Activated CD4-positive, alpha-beta T cell treated with anti-CD3 and anti-CD28 coated beads, Interleukin-2, amount 50 U/mL, for 16 hours (primary cell): ENCODE measurements at places on chromosomes 2 and 18.

GRCh38 chr2:157261199-157261782 lies 3.8 kb downstream of the GALNT5 start:
- DNase-seq = peak; percentile 72

- no peak for DNase-seq
Measured at GRCh38 chr18:58335821-58336220, 291.8 kb downstream of the NEDD4L start.

- no peak for DNase-seq
Measured at GRCh38 chr18:37574113-37574512, 8.5 kb upstream of the CELF4 start.

GRCh38 chr2:178828486-178828881 lies 21.3 kb upstream of the TTN start:
- DNase-seq = no peak

GRCh38 chr2:45908316-45909170 lies 257.1 kb downstream of the PRKCE start:
- DNase-seq = no peak

- no peak for DNase-seq
Measured at GRCh38 chr2:168934826-168935225, 33.7 kb downstream of the G6PC2 start.

DNA sequence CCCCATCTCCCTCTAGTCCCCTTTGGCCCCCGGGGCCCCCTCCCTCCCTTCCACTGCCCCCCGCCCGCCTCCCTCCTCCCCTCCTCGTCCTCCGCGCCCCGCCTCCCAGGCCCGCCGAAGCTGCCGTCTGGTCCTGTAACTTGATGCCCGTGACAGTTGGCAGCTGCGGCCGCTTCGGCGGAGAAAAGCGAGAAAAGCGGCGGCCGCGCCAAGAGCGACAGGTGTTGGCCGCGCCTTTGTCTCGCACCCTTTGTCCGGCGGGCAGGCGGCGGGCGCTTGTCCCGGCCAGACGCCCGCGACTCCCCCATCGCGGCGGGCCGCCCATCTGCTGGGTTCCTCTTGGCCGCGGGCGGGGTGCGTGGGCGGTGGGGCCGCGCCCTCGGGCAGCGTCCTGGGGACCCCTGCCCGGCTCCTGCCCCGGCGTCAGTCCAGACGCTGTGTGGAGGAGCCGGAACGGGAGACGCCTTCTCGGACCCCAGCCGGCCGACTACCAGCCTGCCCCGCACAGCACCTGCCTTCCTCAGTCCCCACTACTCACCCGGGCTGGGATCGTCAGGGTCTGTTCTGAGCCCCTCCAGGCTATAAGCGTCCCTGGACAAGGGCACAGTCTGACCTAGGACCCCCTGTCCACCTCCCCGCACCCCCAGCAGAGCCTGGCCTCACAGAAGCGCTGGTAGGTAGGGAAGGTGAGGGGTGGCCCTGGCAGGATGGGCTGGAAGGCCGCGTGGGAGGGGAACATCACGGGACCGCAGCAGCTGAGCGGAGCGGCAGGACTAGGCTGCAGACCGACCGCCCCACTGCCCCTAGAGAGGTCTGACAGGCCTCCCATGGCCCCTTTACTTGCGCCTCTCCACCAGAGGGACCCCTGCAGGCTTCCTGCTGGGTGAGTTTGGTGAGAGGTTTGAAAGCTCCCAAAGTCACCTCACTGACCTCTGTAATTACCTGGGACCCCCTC lies 1.2 kb upstream of the HES6 start:
- DNase-seq = no peak

- no peak for DNase-seq
Measured at GRCh38 chr2:207082619-207083018, 83.1 kb downstream of the KLF7 start.

GRCh38 chr2:120768112-120769048 lies 32.7 kb downstream of the GLI2 start:
- no peak for DNase-seq

DNA sequence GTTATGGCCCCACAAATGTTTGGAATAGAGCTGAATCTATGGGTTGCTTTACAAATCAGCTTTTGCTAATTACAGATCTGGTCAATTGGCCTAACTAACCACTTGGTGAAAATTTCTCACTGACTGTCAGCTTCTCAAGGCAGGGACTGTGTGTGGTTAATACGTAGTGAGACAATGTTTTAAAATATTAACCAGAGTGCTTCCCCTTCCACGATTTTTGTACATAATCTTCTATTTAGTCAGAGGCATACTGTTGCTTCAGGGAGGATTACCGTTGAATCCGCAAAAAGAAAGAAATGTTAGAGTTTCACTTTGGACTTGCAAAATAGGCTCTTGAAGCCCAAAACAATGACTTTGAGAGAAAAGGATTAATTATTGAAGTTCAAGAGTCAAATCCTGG lies 14.9 kb upstream of the KCNS3 start:
- no peak for DNase-seq

DNA sequence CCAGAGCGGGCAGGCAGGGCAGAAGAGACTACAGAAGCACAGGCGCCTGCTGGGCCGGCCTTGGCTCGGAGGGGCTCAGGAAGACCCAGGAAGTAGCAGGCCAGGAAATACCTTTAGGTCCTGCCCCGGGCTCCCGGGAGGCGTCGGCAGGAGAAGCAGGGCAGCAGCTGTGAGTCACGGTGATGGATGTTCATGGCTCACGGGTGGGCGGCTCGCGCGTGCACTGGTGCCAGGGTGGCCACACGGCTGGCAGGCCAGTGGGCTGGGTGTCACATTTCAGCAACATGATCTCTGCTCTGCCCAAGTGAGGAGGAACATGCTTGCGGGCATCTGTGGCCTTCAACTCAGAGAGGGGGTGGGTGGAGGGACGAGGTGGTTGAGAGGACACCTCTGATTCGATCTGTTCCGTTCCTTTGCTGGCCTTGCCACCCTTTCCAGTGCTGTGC lies 139.3 kb downstream of the KLHL29 start:
- DNase-seq = no peak

DNA sequence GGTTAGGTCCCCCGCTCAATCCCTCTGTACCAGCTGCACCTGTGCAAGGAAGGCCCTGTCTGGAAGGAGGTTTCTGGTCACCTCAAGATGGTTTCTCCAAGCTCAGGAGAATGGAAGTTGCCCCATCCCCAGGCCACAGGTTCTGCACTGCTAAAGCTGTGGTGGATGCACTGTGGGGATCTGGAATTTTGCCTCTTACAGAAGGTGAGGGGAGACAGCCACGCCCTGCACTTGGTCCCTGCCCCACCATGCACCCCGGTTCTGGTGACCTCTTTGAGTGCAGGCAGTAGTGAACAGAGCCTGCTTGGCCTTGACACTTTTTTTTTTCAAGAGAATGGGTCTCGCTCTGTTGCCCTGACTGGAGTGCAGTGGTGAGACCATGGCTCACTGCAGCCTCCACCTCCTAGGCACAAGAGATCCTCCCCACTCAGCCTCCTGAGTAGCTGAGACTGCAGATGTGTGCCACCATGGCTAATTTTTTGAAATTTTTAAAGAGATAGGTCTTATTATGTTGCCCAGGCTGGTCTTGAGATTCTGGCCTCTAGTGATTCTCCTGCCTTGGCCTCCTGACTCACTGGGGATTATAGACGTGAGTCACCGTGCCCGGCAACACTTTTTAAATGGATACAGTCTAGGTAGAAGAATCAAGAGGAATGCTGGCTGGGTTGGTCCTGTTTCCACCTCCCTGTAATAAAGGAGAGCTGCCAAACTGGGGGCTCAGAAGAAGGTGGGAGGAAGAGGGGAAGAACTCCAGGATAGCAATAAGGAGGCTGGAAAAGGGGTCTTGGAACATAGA lies 5.8 kb upstream of the NT5DC4 start:
- no peak for DNase-seq

GRCh38 chr2:98565286-98565860 lies 42.9 kb downstream of the COA5 start:
- DNase-seq = no peak

- no peak for DNase-seq
Measured at GRCh38 chr2:206154197-206154596, 5.0 kb downstream of the NDUFS1 start.

DNA sequence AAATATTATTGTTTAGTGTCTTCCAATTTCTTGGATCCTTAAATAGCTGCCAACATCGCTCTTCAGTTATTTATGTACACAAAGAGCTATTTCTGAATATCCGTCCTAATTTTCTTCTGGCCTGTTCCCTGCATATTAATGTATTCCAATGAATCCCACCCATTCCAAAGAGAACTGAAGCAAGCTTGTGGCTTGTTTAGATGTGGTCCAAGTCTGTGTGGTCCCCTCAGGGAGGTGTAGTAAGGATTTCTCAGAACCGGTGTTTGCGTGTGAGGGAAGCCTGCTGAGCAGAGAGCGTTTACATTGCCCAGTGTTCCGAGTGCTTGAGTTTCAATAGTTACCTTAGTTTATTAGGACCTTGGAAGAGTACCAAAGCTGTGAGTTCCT lies 25.1 kb upstream of the IL1R1 start:
- no peak for DNase-seq

DNA sequence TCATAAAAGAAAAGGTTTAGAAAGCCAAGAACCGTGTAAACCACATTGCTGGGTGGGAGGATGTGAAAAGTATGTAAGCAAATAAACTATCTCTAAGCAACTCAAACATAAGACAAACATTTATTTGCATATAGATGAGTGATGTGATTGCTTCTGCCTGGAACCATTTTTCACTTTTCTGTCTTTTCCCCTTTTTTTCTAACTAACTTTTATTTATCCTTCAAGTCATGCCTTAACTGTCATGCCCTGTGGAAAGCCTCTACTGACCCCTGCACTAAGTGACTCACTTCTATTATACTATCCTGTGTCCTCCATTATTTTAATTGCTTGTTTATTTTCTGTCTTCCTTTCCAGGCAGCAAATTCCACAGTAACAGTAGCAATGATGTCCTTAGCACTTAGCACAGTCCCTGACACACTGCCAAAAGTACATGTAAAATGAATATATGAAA lies 87.5 kb upstream of the CTAGE1 start:
- DNase-seq = no peak

DNA sequence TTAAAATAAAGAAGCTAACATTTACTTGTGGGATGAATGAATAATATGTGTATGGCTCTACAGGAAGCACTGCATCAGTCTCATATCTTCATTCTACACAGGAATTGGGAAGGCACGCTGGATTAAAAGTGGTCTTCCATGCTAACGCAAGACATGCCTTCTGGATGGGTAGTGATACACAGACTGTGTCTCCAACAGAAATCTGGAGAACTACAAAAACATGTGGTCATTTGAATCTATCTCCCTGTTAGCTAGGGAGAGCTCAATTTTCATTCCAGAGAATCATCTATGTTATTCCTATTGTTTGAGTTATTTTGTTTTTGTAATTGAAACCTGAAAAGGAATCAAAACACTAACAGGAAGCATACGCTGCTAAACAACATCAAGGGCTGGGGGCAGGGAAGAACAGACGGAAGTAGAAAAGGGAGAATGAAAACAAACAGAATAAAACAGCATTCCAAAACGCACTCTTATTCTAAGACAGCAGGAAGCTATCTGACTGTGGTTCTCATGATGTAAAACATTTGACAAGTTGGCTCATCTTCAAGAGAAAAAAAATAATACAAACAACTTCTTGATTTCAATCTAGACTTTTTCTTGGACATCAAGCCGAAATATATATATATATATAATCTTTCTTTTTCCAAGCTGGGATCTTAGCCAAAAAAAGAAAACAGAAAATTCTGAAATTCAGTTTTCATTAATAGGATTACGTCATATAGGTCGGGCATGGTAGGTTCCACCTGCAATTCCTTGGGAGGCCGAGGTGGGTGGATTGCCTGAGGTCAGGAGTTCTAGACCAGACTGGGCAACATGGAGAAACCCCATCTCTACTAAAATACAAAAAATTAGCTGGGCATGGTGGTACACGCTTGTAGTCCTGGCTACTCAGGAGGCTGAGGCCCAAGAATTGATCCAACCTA lies 31.5 kb upstream of the ASNSD1 start:
- DNase-seq = no peak

GRCh38 chr18:37529863-37530262 lies 35.7 kb downstream of the CELF4 start:
- DNase-seq = no peak

DNA sequence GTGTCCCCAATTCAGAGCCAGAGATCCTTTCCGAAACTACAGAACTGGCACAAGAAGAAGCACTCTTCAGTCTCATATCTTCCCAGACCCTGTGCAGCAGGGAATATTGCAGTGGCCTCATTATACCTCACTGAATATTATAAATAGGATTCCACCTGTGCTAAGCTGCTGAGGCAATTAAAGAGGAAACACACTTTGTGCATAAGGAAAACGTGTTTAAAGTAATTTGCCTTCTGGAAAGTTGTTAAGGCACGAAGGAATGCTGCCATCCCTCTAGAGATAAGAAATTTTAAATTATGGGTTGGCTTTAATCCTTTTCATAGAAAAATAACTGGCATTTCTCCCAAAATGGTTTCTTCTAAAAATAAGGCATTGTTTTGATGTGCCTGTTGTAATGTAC lies 233.3 kb downstream of the RAB3GAP1 start:
- DNase-seq = no peak

DNA sequence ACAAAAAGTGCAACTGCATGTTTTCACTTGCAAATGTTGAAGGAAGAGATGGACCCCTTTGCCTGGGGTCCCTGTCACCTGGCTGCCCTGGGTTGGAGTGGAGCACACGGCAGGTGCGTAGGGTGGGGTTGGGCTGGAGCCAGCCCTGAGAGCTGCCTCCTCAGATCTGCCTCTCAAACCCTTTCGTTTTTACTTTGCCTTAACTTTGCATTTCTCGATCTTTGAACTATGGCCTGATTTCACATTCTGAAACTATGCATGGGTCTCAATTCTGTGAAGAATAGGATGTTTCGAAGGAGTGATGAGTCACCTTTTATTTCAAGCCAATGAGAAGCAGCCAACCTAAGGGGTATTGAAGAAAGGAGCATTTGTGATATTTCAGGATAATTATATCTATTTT lies 132.8 kb downstream of the ACOXL start:
- DNase-seq = peak; percentile 88

DNA sequence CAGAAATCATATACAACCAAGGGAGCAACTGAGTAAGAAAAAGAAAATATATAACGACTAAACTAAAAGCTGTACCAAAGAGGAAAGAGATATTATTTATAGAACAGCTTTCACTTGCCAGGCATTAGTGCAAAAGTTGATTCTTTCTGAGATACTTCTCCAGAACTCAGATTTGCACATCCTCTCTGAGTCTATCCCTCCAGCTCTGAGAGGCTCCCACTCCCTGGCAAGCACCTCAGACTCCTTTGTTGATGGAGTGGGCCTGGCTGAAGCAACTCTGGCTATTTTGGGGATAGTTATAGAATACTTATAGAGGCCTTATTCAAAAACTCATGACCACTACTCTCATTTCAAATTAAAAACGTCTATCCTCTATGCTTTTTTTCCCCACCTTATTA lies 501.6 kb upstream of the TNP1 start:
- no peak for DNase-seq

GRCh38 chr2:106012591-106013347 lies 181.3 kb downstream of the UXS1 start:
- no peak for DNase-seq

GRCh38 chr2:56613254-56613653 lies 429.5 kb downstream of the CCDC85A start:
- no peak for DNase-seq

GRCh38 chr2:177753682-177754491 lies 318.7 kb downstream of the PDE11A start:
- peak; percentile 5 for DNase-seq
